ENCODE measurements at places on chromosomes 5 and 9.

GRCh38 chr9:13151489-13151888 is 128.0 kb downstream of the MPDZ start:
- no peak for DNase-seq

GRCh38 chr9:78707080-78707479 is 410.2 kb downstream of the PSAT1 start:
- no peak for DNase-seq

- DNase-seq, result peak; percentile 99
These were observed 148.2 kb upstream of the KLF4 start for GRCh38 chr9:107637421-107638420.

GRCh38 chr9:13137426-13137825 is 142.1 kb downstream of the MPDZ start:
- DNase-seq, result no peak

GRCh38 chr5:107232293-107232692 is 438.4 kb downstream of the EFNA5 start:
- DNase-seq, result no peak

GRCh38 chr5:143052967-143053682 is 282.9 kb downstream of the ARHGAP26 start:
- no peak for DNase-seq

- no peak for DNase-seq
These were observed 246.6 kb downstream of the SPOCK1 start for GRCh38 chr5:137252512-137252911.

DNA sequence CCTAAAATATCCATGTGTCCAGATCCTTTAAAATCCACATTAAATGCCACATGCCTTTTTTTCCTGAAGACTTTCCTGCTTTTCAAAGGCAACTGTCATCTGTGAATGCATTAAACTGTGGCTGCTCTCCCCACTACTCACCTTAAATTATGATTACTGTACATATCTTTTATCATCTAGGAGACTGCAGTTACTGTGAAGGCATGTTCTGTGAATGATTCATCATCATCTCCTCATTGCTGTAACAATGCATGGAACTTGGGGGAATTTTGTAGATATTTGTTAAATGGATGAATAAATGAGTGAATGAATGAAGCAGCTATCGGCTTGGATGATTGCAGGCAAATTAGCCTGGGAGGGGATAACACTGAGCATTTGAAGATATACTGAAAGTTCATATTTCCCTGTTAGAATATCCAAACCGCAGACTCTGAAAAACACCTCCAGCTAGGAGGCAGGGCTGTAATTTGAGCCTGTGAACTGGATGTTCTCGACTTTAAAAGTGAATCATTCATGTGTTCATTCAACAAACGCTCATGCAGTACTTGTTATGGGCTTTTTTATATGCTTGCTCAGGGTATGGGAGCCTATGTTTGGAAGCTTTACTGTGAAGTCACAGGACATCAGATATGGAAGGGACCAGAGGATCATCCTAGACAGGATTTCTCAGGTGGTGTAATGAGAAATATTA is 519.2 kb downstream of the KIF4B start:
- DNase-seq, result no peak

GRCh38 chr9:19498015-19498414 is 89.2 kb downstream of the ACER2 start:
- peak; percentile 37 for DNase-seq
